NCI-H1105 treated with DMSO at 0.1 percent for 48 hours (cell line): ENCODE measurements at places on chromosomes 6 and 20.

DNA sequence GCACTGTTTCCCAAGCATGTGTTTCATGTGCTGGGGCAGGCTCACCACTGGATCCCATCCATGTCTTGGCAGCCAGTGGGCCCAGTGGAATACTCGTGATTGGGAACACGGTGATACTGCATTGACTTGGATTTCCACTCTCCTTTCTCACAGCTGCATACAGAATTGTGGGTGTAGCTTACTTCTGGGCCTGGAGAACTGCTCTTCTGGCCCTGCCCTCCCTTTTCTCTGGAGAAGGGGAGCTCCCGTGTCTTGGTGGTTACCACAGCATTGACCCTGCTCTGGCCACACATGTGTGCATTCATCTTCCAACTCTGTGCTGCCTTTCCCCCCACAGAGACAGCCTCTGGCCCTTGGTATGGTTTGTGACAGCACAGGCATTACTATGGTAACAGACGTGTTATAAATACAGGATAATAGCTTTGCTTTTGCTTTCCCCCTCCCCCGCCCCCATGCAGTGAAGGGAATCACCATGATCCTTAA is 21.6 kb downstream of the SOBP start:
- DNase-seq, result no peak

GRCh38 chr6:131258816-131259476 is 123.7 kb downstream of the AKAP7 start:
- DNase-seq, result no peak

DNA sequence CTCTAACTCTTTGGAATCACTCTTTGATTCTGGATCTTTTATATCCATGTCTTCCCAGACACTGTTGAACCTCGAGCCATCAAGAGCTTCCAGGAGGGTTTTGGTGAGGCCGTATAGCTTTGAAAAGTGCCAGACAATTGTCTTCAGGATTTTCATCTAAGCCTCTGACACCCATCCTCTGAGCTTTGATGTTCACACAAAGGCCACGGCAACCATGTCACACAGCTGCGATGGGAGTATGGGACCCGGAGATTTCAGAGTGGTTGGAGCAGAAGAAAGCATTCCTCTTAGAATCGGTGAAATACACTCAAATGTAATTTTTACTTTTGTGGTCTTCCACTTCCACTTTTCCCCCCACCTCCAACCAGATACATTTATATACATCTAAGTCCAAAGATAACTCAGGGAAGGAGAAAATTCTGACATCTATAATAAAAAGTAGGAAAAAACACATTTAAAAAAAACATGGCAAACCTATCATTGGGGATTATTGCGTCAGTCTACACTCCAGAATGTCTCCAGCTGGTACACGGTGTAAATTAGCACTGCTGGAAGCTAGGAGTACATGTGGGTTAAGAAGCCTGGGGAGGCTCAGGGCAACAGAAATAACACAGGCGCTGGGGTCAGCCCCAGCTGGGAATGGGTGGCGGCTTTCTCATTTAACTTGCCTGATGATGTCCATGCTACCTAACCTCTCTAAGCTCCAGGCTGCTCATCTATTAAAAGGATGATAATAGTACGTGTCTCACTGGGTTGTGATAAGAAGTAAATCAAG is 92.7 kb downstream of the LY86 start:
- no peak for DNase-seq

- DNase-seq, result no peak
Measured at GRCh38 chr6:46735720-46736031, 501 bp upstream of the PLA2G7 start.

DNA sequence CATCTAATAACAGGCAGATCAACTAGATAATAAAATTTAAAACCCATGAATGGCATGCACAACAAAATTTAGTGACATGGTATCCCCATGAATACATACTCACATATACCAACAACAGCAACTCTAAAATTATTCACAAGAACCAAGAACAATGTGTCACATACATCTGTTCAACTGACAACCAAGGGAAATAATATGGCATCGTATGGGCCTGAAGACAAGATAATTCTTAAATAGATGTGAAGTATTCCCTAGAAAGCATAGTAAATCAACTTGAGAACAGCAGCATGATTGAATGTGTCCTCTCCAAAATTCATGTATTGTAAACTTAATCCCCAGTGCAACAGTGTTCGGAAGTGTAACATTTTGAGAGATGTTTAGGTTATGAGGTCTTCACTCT is 635.5 kb downstream of the EYS start:
- DNase-seq, result no peak
